Head of caudate nucleus (tissue), 42 donors: ENCODE measurements at places on chromosomes 2 and 18.

DNA sequence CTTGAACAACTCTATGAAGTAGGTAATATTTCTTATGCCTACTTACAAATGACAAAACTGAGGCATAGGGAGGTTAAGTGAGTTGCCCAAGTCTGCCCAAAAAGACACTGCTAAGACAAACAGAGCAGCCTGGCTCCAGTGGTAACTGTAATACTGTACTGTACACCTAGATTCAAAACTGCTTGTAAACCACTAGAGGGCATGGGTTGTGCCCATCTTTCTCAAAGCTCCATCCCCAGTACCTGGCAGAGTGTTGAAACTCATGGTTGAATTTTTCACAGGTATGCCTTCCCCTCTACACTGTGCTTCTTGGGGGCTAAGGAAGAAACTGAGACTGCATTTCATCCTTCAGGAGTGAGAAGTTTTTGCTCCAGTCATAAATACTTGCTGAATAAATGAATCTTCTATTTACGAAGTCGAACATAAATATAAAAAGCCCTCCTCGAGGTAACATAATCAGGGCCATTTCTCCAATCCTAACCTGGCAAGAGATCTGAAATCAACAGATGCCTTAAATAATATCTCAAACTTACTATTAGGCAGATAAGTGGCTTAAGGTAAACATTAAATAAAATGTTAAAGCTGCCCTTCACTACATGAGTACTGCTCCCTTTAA, 2.0 kb downstream of the PPP4R1 start:
- no peak for DNase-seq

DNA sequence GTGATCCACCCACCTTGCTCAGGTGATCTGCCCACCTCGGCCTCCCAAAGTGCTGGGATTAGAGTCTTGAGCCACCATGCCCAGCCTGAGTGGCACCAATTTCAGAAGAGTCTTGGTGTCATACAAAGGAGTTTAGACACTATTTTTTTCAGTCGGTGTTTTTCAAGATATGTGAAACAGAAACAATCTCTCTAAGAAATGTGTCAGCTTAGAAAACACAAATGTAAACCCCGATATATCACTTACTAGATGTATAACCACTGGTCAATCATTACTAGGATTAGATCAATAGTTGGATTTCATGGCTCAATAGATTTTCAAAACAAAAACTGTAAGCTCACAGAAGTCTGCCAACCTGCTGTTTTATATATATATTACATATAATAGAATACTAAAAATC, 67.2 kb upstream of the FRZB start:
- DNase-seq: no peak

- peak; percentile 30 for DNase-seq
Observed at GRCh38 chr2:75896779-75897366, 186.2 kb upstream of the GCFC2 start.

DNA sequence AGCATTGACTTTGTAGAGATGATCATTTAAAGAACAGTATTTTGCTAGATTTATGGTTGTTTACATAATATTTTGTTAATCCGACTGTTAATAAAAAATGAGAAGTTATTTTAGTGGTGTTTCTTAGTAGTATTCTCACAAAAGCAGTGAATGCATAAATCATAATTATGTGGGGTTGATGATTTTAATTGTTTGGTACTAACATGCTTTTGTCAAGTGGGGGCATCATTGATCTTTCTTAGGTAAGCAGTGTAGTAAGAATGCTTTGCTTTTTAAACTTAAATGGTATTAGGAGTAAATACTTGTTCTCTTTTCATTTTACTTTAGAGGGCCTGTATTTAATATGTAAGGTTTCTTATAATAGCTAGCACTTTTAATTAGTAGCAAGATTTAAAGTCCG, 109.2 kb upstream of the OTX1 start:
- DNase-seq: no peak

GRCh38 chr2:130910931-130911330, 74.2 kb downstream of the ARHGEF4 start:
- DNase-seq: no peak

DNA sequence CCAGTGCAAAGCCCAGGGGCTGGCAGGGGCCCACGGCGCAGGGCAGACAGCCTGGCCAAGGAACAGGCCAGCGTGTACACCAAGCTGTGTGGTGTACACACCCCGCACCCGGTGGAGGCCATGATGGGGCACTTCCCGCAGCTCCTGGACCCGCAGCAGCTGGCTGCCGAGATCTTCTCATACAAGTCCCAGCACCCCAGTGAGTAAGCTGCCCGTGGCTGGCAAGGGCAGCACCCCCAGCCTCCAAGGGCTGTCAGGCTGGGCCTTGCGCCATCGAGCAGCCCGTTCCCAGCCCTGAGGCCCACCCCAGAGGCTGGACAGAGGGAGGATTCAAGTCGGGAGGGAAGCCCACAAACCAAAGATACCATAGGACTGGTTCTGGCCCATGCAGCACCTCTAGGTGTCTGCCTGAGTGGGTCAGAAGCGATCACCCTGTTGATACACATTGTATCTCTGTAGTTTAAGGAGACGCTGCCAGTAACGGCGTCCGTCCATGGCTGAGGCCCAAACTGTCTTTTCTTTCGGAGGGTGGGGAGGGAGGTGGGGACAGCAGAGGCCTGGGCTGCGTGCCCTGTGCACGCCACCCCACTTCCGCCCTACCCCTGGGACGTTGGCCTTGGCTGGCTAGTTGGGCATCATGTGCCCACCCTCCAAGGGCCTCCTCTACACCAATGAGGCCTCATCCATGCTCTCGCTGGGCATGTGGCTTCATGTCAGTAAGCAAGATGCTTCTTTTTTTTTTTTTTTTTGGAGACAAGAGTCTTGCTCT, 16.8 kb upstream of the MTERF4 start:
- DNase-seq: no peak
